ENCODE measurements at places on chromosomes 2 and 18.

GRCh38 chr18:13284330-13285027 lies 65.9 kb downstream of the LDLRAD4 start:
- DNase-seq = no peak

- DNase-seq = no peak
Observed at GRCh38 chr18:32769586-32770053, 3.2 kb downstream of the KLHL14 start.

DNA sequence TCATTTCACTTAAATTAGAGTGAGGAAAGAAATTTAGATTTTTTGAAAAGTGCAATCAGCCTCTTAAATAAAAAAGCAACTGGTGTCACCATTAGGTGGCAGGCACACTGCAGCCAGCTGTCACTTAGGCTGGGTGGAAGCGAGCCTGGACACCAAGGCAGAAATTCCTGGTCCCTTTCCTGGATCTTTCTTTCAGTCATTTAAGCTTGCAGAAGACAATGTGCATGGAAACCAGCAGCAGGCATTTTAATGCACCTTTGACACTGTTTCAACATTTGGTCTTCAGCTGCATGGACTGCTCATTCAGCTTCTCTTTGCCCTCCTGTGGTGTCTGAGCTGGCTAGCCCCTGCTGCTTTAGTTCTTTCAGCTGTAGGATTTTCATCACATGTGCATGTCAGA lies 61.0 kb downstream of the AQP4 start:
- DNase-seq = no peak

DNA sequence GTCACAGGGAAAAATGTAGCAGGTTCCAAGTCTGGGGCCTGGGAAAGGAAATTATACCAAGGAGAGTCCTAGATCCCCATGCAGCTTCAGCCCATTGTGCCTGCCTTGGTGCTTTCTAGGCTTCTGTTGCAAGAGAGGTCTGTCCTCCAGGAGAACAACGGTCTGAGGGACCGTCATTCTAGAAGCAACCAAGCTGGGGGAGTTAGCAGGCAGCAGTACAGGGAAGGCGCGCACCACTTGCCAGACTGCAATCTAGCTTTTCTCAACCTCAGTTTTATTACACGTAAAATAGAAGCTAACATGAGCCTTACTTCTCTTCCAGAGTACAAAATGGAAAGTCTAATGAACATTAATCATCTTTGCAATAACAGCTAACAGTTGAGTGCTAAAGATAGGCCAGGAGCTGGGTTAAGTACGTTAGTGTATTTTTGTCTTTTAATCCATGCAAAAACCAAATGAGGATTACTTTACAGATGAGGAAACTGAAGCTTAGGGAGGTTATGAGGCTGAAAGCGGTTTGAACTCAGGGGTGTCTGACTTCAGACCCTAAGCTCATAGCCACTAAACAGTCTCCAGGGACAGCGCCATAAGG lies 1.9 kb downstream of the TCF23 start:
- no peak for DNase-seq

DNA sequence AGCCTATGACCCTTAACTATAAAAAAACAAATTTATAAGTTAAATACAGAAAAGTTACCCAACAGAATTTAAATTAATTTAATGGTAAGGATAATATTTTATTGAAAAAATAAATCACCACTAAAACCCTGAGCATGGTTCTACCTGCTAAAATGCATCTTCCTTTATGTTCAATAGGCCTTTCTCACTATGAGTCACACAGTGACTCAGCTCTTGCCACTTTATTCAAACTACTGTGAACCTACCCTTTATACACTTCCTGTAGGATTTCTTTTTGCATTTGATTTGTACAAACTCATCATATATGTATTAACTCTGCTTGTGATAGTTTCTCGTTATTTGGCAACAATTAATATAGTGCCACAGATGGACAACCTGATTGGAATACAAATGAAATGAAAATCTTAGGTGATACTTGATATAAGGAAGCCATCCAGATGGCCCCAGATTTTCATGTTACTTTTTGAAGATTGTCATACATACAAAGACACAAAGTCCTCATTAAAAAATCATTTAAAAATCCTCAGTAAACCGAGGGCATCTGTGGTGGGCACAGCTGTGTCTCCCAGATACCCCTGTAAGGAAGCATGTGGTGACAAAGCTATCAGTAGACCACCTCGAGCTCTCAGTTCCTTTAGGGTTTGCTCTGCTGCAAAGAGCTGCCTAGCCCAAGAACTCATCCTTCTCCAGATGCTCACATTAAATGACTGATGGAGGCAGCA lies 55.2 kb upstream of the COBLL1 start:
- DNase-seq = peak; percentile 44

DNA sequence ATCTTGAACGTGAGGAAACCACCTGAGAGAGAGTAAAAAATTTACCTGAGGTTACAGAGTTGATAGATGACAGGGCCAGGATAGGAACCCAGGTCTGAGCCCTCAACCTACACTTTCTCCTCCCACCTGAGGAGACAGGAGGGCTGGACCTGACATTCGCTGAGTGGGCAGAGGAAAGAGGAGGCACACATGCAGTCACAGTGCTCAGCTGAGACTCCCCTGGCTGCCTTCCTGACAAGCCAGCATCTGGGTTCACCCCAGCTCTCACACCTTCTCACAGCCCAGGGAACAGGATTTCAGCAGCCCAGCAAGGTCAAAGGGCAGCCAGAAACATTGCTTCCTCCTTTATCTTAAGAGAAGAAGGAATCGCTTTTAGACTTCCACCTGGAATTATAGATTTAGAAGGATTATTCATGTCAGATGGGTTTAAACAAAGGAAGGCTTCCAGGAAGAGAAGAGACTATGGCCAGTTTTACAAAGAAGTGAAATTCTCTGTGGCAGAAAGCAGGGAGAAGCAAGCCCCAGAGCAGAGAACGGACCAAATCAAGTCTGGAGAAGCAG lies 18.1 kb upstream of the PKDCC start:
- no peak for DNase-seq

DNA sequence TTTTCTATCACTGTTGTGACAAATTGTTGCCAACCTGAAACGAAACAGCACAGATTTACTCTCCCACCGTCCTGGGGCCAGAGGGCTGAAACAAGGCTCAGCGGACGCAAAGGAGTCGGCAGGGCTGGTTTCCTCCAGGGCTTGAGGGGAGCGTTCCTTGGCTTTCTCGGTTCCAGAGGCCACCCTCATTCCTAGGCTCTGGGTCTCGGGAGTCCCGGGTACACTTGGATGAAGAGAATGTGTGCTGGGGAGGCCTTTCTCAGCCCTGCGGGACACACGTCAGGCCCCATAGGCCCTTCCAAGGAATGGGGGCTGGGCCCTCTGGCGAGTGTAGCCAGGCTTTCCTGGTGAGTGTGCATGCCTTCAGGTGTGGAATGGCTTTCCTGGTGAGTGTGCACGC lies 287.3 kb upstream of the HS6ST1 start:
- no peak for DNase-seq

GRCh38 chr2:137467246-137467862 lies 496.9 kb upstream of the HNMT start:
- no peak for DNase-seq

GRCh38 chr2:215145611-215146010 lies 7.2 kb upstream of the ABCA12 start:
- no peak for DNase-seq

DNA sequence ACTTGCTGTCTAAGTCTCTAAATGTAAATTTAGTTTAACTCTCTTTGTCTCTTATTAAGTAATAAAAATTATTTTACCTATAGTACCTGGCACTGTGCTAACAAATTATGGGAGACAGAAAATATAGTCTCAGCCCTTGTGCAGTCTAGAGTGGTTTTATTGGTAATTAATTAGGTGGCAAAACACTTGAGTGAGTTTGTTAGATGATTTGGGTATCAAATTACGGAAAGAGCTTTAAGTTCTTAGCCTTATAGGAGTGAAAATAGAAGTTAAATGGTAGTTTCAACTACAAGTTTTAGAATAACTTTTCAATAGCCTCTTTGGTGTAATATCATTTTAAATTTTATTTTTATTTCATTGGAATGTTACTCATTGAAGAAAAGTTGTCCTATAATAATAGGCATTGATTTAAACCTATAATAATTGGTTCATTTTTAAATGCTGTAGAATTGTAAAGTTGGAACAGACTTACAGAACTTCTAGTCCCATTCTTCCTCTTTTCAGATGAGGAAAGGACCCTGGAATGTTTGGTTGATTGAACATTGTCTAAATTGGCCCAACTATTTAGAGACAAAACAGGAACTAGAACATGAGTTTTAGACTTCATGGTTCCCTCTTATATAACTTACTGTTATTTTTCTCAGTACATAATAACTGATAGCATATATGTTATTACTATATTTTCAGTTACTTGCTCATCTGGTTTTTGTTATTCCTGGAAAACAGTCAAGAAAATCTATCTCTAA lies 10.2 kb upstream of the HTR2B start:
- DNase-seq = no peak

GRCh38 chr2:150212722-150213171 lies 274.7 kb downstream of the RND3 start:
- no peak for DNase-seq

GRCh38 chr2:56714400-56714799 lies 530.6 kb downstream of the CCDC85A start:
- DNase-seq = no peak

- no peak for DNase-seq
Observed at GRCh38 chr18:74679679-74680076, 82.0 kb downstream of the ZNF407 start.

DNA sequence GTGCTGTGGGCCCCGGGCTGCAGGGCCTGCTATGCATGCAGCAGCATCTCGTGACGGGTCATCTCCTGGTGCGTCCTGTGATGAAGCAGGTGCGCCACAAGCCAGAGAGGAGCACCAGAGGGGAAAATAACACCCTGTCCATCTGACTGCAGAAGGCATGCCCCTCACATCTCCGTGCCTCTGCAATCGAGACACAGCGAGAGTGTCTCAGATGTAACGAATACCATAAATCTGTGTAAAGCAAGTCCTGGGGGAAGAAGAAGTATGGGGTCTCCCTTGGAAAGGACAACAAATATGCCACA lies 137.5 kb downstream of the PTGR3 start:
- DNase-seq = no peak

- no peak for DNase-seq
Observed at GRCh38 chr18:47883771-47884413, 46.6 kb downstream of the SMAD2 start.

DNA sequence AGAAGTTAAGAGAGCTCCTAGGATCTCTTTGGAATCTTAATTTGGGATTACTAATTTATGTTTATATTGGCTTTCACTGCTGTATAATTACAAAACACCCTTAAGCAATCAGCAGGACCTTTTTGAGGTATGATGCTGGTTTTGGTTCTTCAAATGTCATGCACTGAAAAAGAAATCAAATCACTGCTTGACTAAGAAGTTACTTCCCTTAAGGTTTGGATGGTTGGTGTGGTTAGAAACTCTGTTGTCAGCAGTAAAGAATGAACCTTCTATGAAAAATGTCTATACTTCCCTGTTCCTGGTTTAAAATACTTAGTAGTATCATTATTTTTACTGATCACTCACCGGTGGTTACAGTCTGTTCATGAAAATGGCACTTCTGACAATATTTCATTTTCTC lies 5.5 kb downstream of the COLEC12 start:
- peak; percentile 5 for DNase-seq

- no peak for DNase-seq
Observed at GRCh38 chr18:32455361-32455760, 15.3 kb downstream of the GAREM1 start.

GRCh38 chr2:45643095-45643494 lies 8.4 kb upstream of the PRKCE start:
- no peak for DNase-seq

GRCh38 chr2:3954261-3954660 lies 250.9 kb downstream of the DCDC2C start:
- DNase-seq = no peak

- no peak for DNase-seq
Observed at GRCh38 chr2:133975676-133976428, 278.0 kb upstream of the MGAT5 start.

- DNase-seq = no peak
Observed at GRCh38 chr2:12318427-12319057, 398.2 kb upstream of the TRIB2 start.

DNA sequence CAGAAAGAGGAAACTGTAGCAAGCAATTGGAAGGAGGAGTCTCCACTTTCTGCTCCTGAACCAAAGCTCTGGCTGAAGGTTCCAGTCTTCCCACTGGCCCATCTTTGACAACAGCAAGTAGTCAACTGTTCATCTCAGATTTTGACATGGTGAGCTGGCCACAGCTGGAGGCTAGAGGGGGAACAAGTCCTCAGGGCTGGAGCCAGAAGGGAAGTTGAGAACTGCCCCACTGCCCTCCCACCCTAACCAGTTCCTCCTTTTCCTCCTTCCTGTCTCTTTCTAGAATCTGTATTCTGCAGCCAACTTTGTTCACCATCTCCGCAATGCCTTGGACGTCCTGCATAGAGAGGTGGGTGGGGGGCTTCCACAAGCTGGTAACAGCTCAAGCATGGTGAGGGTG lies 105.8 kb downstream of the PLB1 start:
- no peak for DNase-seq
